ENCODE measurements at places on chromosomes 1 and 21. TPM values are rescaled to one million over a fixed set of nuclear protein-coding genes. Genes with fewer than 3 reads are reported as not detected.

ABCA4 gene
- 0.12 TPM for total RNA-seq

F11R gene
- total RNA-seq, result 2.2 TPM

SELL gene
- 0.12 TPM for total RNA-seq

SPATA45 gene
- total RNA-seq, result not detected

GJC2 gene
- total RNA-seq, result 9.7 TPM

MRAP gene
- not detected for total RNA-seq

LINGO4 gene
- under 0.01 TPM for total RNA-seq

ACOT11 gene
- 5.7 TPM for total RNA-seq

ADAM30 gene
- not detected for total RNA-seq

FRRS1 gene
- total RNA-seq, result 54.1 TPM

CD1E gene
- not detected for total RNA-seq

ESPN gene
- 0.62 TPM for total RNA-seq

OR2T6 gene
- total RNA-seq, result not detected

TBX15 gene
- not detected for total RNA-seq

C1orf35 gene
- 14.3 TPM for total RNA-seq

ERG gene
- total RNA-seq, result 0.11 TPM

Measured in uterine smooth muscle cell (primary cell).